ENCODE measurements at places on chromosomes 7 and 10. TPM values are rescaled to one million over a fixed set of nuclear protein-coding genes. Genes with fewer than 3 reads are reported as not detected.

GRCh38 chr7:82012453-82012852, 242.6 kb upstream of the HGF start:
- no peak for DNase-seq

- no peak for DNase-seq
Observed at GRCh38 chr7:108132551-108133265, 2.5 kb upstream of the LAMB4 start.

- no peak for DNase-seq
Observed at GRCh38 chr10:70007116-70007820, 45.4 kb upstream of the MACROH2A2 start.

GRCh38 chr10:89554433-89554832, 19.0 kb upstream of the SLC16A12 start:
- no peak for DNase-seq

The CHRM2 gene
- total RNA-seq, result 4.5 TPM

All from HFFc6 (cell line).